NCI-H510A treated with DMSO at 0.1 percent for 48 hours (cell line): ENCODE measurements at places on chromosomes 13 and 19.

DNA sequence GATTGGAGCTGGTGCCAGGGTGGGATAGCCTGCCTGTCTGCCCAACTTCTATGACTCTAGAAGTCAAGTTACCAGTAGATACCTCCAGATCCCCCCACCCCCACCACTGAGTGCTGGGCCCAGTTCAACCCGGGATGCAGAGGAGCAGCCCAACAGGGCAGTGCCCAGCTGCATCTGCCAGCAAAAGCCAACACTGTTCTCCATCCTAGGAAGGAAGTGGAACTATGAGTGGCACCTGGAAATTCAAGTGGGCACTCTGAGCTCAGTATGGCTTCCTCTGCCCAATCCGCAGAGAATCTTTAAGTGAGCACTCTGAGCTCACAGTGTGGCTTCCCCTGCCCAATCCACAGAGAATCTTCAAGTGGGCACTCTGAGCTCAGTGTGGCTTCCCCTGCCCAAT lies 14.2 kb downstream of the TUBGCP3 start:
- peak; percentile 70 for DNase-seq

DNA sequence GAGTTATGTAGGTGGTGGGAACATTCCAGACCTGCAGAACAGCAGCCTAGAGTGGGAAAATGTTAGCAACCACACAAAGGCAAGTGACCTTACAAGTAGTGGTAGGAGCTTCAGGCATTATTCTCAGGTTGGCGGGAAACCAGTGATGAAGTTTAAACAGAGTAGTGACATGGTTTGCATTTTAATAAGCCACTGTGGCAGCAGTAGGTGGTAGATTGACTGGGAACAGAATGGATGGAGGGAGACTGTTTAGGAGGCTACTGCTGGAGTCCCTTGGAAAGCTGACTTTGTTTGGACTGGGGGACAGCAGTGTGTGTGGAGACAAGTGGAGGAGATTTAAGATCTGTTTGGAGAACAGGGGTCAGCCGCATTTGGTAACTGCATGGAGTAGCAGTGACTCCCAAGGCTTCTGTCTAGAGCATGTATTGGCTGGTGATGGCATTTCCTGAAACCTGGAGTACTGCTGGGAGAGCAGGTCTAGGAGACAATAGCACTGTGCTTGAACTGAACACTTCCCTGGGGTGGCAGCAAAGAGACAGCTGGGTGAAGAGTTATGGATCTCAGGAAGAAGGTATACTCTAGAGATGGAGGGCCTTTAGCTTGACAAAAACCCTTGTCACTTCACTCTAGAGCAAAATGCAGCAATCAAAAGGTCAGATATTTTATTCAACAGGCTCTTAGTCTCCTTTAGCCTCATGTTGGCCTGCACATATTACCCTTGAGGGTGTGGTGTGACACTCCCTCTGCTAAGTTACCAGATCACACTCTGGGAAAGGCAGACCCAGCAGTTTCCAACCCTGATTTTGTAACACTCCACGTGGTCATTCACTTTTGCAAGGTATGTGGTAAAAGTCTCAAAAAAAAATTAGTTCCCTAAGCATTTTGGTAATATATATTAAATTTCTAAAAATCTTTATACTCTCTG lies 70.3 kb downstream of the DHRS12 start:
- no peak for DNase-seq

DNA sequence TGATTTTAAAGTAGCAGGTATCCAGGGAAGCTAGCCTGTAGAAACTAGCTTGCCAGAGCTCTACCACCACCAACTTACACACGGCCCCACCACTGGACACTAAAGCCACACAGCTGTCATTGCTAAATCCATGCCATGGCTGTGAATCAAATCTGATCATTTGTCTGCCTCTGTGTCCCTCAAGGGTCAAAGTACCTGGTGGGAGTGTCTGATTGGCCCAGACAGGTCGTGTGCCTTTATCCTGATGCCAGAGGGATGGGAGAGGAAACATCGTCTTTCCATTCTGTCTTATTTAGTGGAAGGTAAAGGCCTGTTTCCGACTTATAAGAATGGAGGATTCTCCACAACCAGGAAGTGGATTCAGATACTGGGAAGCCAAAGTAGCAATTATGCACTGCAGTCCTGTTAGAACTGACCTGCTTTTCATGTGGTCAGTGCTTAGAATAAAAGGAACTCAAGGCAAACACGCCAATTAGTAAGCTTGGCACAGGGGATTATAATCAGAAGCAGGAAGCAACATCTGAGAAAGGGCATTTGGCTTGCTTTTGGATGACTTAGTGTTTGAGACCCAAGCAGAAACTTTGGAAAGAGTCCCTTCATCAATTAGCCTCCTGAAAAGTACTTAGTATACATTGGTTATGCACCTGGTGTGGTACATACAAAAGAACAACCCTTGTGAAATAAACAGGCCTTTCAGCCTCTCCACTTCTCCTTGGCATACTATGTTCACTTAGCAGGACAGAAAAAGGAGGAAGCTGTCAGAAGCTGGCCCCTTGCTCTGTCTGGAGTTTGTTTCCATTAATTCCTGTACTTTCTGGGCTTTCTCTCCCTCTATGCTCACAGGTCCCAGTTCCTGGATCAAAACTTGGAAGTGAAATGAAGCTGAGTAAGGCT lies 192.4 kb downstream of the NUFIP1 start:
- no peak for DNase-seq

GRCh38 chr19:29503785-29504184 lies 22.0 kb upstream of the VSTM2B start:
- no peak for DNase-seq

GRCh38 chr13:73618275-73618865 lies 515.8 kb downstream of the KLF12 start:
- DNase-seq: peak; percentile 8

DNA sequence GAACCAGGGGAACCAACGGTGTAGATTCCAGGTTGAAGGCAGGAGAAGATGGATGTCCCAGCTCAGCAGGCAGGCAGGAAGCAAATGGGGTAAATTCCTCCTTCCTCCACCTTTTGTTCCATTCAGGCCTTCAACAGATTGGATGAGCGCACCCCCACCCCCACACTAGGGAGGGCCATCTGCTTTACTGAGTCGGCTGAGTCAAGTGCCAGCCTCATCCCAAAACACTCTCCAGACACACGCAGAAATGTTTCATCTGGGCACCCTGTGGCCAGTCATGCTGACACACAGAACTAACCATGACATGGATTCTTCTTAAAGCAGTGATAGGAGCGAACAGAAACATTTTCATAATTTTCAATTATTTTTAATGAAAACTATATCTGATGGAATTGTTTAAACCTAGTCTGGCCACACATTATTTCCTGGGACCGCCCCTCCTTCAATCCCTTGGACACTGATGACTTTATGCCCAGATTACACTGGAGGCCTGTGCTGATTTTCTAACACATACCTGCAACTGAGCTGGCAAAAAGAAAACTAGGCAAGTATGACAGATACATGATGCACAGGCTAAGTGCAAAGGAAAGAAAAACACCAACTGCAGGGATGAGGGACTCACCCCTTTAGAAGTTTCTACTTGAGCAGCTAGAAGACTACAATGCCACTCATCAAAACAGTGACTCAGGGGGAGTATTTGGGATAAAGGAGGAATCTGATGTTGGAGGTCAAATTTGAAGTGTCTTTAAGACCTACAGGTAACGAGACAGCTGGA lies 154.2 kb downstream of the TNFRSF19 start:
- peak; percentile 19 for DNase-seq

GRCh38 chr13:108115738-108116137 lies 99.6 kb downstream of the LIG4 start:
- no peak for DNase-seq
